ENCODE measurements at places on chromosomes 11 and 22. TPM values are rescaled to one million over a fixed set of nuclear protein-coding genes. Genes with fewer than 3 reads are reported as not detected.

- H3K4me1 ChIP-seq, result no peaks in the 10 kb centered on the region
- H3K27ac ChIP-seq, result no peak overlapping the region
- DNase-seq, result no peak
- no peaks in the 10 kb centered on the region for H3K36me3 ChIP-seq
- H3K27me3 ChIP-seq, result no peaks in the 10 kb centered on the region
- H3K4me3 ChIP-seq, result no peak overlapping the region
Observed at GRCh38 chr11:19751055-19751454, 38.4 kb downstream of the NAV2 start.

The MRTFA gene
- 22.7 TPM for polyA plus RNA-seq

DNA sequence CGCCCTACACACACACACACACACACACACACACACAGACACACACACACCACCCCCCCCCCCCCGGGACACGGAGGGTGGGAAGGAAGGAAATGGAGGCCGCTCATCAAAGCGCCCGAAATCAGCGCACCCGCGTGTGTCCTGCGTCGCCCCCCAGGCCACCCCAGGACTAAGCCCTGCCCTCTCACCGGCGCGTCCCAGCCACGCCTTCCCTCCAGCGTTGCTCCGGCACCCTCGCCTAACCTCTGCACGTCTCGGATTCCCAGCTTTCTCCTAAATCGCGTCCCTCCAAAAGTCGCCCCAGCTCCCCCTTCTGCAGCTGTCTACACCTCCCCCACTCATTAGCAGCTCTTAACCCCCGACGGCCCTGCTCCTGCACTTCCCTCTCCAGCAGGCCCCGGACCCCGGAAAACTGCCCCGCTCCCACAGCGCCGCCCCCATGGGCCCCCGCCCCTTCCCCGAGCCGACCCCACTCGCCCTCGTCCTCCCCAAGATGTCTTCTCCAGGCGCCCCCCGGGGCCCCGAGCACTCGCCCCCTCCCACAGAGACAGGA, 557 bp downstream of the PACSIN2 start:
- H3K4me3 ChIP-seq, result peak overlapping the region; percentile 7
- no peaks in the 10 kb centered on the region for H3K27me3 ChIP-seq
- peaks cover 29% of the 10 kb centered on the region for H3K4me1 ChIP-seq
- no peaks in the 10 kb centered on the region for H3K36me3 ChIP-seq

GRCh38 chr22:42648368-42649245, 585 bp downstream of the CYB5R3 start:
- H3K4me1 ChIP-seq, result peaks cover 50% of the 10 kb centered on the region
- no peaks in the 10 kb centered on the region for H3K36me3 ChIP-seq
- peak overlapping the region; percentile 69 for H3K27ac ChIP-seq
- DNase-seq, result peak; percentile 58
- no peaks in the 10 kb centered on the region for H3K27me3 ChIP-seq
- peak overlapping the region; percentile 65 for H3K4me3 ChIP-seq

- no peaks in the 10 kb centered on the region for H3K36me3 ChIP-seq
- H3K27me3 ChIP-seq, result no peaks in the 10 kb centered on the region
- no peak for DNase-seq
- no peak overlapping the region for H3K27ac ChIP-seq
- H3K4me3 ChIP-seq, result no peak overlapping the region
Observed at GRCh38 chr11:9022961-9023680, 19.3 kb upstream of the NRIP3 start.

GRCh38 chr11:62707277-62707861, at the start of the genes BSCL2 and GNG3:
BSCL2 (minus strand) TSS chr11:62707424; CDS start chr11:62707195, 229 bp downstream.
GNG3 (plus strand) TSS chr11:62707676; CDS start chr11:62708296, 620 bp downstream.
- H3K4me3 ChIP-seq, result peak within 1 kb of the TSS; percentile 86
- no peak for DNase-seq
- H3K27me3 ChIP-seq, result no peaks in the 10 kb centered on the region
- H3K4me1 ChIP-seq, result peaks cover 52% of the 10 kb centered on the region

DNA sequence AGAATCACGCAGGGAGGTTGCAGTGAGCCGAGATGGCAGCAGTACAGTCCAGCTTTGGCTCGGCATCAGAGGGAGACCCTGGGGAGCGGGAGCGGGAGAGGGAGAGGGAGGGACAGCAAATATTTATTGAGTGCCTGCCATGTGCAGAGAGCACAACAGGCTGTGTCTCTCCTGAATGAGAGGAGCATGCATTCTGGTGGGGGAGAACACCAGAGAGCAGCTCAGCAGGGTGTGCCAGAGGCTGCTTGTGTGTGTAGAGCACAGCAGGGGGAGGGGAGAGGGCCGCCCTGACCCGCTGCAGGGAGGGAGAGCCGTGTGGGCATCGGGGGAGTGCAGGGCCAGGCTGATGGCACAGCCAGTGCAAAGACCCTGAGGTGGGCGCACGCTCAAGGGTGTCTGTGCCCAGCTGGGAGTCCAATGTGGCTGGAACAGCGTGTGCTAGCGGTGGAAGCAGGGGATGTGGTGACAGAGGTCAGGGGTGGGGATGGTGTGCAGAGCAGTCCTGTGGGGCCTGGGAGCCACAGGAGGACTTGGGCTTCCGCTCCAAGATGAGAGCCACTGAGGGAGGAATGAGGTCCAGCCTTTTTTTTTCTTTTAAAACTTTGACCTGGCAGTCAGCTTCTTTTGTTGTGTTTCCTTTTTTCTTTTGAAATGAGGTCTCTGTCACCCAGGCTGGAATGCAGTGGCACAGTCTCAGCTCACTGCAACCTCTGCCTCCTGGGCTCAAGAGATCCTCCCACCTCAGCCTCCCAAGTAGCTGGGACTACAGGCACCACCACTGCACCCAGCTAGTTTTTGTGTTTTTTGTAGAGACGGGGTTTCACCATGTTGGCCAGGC, 12.0 kb downstream of the PPIL2 start:
- DNase-seq, result no peak
- no peak overlapping the region for H3K4me3 ChIP-seq
- H3K4me1 ChIP-seq, result no peaks in the 10 kb centered on the region
- no peaks in the 10 kb centered on the region for H3K27me3 ChIP-seq
- H3K27ac ChIP-seq, result no peak overlapping the region

The CCDC188 gene
- polyA plus RNA-seq, result not detected

- no peak for DNase-seq
- H3K4me3 ChIP-seq, result no peak overlapping the region
- no peaks in the 10 kb centered on the region for H3K27me3 ChIP-seq
Observed at GRCh38 chr22:22714600-22715335, 70.4 kb downstream of the GGTLC2 start.

The TEX12 gene
- polyA plus RNA-seq, result not detected

- no peak for DNase-seq
- H3K4me1 ChIP-seq, result peaks cover 32% of the 10 kb centered on the region
- no peaks in the 10 kb centered on the region for H3K36me3 ChIP-seq
- H3K27me3 ChIP-seq, result no peaks in the 10 kb centered on the region
Observed at GRCh38 chr11:12174477-12175143, 64.2 kb downstream of the MICAL2 start.

- H3K36me3 ChIP-seq, result peaks cover 29% of the 10 kb centered on the region
- H3K27me3 ChIP-seq, result no peaks in the 10 kb centered on the region
- no peak overlapping the region for H3K27ac ChIP-seq
- no peak overlapping the region for H3K4me3 ChIP-seq
- no peaks in the 10 kb centered on the region for H3K4me1 ChIP-seq
Observed at GRCh38 chr11:112050721-112051120, 23.1 kb downstream of the PIH1D2 start.

DNA sequence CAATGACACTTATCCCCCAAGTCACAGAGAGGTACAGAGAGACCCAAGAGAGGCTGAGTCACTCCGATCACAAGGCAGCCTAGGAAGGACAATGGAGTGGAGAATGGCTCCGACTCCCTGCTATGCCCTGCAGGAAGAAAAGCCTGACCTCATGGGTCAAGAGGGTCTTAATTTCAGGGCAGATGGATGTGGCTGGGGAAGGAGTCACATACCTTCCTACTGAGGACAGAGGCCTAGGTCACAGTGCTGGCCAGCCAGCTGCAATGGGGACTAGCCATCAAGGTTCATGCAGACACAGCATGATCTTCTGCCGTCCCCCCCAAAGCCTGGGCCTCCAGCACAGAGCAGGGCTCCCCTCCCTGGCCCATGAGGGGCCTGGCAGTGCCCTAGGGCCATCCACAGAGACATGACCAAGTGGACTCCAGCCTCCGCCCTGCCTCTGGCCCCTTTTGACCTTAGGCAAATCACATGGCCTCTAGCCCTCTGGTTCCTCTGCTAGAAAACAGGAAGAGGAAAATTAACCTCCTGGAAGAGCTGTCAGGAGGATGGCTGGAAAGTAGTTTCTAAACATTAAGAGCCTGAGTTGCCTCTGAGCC, 1.8 kb downstream of the ARRB1 start:
- DNase-seq, result no peak

The CCND1 gene
- polyA plus RNA-seq, result 1.00 TPM

GRCh38 chr11:63761931-63762653, 6.5 kb downstream of the ZFTA start:
- H3K4me3 ChIP-seq, result no peak overlapping the region
- no peak for DNase-seq
- H3K27ac ChIP-seq, result no peak overlapping the region
- no peaks in the 10 kb centered on the region for H3K36me3 ChIP-seq
- H3K27me3 ChIP-seq, result no peaks in the 10 kb centered on the region
- H3K4me1 ChIP-seq, result peaks cover under 1% of the 10 kb centered on the region

The MIOX gene
- polyA plus RNA-seq, result not detected

GRCh38 chr11:131064373-131064991, 148.2 kb upstream of the SNX19 start:
- no peak overlapping the region for H3K27ac ChIP-seq
- H3K27me3 ChIP-seq, result no peaks in the 10 kb centered on the region
- H3K4me3 ChIP-seq, result no peak overlapping the region
- DNase-seq, result no peak
- H3K36me3 ChIP-seq, result no peaks in the 10 kb centered on the region

DNA sequence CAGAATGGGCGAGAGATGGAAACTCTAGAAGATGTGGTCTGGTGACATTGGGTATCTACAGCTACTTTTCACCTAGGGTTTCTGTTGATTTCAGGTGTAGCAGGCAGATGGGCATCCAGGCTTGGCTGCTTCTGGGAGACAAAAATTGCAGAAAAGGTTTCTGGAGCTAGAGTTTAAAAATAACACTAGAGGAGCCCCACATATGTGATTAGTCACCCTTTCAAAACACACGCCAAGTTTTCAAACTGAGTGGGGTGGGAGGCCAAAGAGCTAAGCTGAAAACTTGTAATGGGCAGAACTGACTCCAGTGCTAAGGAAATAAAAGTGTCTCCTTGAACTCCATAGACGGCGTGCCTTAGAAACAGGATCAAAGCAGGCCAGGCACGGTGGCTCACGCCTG, 80.8 kb downstream of the GRK3 start:
- DNase-seq, result no peak
- H3K36me3 ChIP-seq, result no peaks in the 10 kb centered on the region
- no peak overlapping the region for H3K27ac ChIP-seq
- no peaks in the 10 kb centered on the region for H3K4me1 ChIP-seq

DNA sequence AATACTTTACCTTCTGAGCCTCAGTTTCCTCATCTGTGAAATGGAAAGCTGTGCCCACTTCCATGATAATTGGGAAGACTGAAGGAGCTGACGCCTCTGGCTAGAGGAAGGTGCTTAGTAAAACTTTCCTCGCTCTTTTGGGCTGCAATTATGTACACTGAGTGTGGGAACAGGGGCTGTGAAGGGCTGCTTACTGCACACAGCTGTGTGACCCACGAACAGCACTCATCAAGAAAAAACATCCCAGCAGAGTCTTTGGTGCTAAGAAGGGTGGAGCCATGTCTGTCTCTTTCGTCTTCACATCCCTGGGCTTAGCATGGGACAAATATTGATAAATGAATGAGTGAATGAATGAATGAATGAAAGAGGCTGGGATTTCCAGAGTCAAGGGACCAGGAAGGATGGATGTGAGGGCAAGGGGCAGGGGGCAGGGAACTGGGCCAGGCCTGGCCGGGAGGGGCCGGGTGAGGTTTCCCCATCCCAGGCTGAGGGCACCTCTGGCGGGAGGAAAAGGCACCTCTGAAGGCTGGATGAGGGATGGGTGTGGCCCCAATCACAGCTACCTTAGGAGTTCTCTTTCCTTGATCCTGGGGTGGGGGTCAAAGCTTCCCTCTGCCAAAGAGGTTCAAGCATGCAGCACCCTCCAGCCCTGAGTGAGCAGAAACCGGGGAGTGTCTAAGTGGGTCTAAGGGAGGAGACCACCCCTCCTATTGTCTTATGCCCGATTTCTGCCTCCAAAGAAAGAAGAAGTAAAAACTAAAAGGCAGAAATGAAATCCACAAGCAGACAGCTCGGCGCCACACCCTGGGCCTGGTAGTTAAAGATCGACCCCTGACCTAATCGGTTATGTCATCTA, 9.2 kb upstream of the CD5 start:
- peaks cover 55% of the 10 kb centered on the region for H3K4me1 ChIP-seq
- H3K4me3 ChIP-seq, result peak overlapping the region; percentile 16
- H3K27ac ChIP-seq, result peak overlapping the region; percentile 87

DNA sequence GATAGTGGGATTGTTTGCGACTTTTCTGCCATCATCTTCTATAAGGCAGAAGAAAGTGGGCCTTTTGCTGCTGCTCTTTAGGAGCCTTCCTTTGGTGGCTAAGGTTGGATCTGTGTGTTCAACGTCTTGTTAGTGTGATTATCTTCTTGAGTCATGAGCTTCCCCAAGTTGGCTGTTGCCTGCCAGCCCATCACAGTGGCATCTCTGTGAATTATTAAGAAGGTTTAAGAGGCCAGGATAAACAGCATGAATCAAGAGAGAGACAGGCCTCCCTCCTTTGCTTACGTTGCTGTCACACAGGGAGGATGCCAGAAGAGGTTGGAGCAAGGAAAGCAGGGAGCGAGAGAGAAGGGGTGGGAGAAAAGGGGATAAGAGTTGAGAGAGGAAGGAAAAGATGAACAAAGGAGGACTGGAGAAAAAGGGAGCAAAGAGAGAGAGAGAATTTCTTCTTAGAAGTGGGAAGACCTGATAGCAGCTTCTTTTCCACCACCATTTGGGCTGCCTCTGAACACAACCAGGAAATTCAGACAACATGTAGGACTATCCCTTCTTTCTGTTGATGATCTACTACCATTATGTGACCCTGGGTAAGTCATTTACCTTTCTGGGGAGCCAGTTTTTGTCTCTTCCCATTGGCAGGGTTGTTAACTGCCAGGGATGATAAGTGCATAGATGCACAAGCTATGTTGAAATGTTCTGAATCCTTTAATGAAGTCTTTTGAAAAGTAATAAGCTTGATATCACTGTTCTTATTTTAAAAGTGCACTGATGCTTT, 126.5 kb downstream of the NAV2 start:
- H3K27ac ChIP-seq, result no peak overlapping the region
- no peak overlapping the region for H3K4me3 ChIP-seq

DNA sequence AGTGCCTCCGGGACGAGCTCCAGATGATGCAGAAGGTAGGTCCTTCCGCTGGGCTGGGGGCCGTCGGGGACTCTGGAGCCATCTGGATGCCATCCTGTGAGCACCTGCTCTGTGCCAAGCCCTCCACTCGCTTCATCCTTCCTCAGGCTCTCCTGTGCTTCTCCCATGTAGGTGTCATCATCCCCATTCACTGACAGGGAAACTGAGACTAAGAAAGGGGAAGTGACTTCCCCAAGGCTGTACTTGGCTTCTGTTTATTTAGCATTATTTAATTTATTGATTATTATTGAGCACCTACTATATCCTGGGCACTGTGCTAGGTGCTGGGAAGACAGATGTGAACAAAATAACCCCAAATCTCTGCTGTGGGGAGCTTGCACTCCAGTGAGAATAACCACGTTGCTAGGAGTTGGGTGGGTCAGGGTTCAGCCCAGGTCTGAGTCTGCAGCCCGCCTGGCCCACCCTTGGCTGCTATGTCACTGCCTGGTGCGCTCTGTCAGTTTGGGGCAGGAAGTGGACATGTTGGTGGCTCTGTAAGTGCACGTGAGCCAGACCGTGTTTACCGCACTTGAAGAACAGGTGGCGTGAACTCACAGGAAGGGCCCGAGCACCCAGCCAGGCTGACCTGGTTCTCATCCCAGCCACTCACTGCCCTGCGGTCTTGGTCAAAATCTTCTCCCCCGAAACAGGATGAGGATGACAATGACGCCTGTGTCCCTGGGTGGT, 35.9 kb upstream of the GCAT start:
- H3K27me3 ChIP-seq, result no peaks in the 10 kb centered on the region
- DNase-seq, result no peak
- H3K4me3 ChIP-seq, result no peak overlapping the region
- no peak overlapping the region for H3K27ac ChIP-seq
- H3K36me3 ChIP-seq, result peaks cover 8% of the 10 kb centered on the region

Data from CD4-positive, alpha-beta memory T cell (primary cell).